ENCODE measurements at places on chromosomes 3 and 15. TPM values are rescaled to one million over a fixed set of nuclear protein-coding genes. Genes with fewer than 3 reads are reported as not detected.

DNA sequence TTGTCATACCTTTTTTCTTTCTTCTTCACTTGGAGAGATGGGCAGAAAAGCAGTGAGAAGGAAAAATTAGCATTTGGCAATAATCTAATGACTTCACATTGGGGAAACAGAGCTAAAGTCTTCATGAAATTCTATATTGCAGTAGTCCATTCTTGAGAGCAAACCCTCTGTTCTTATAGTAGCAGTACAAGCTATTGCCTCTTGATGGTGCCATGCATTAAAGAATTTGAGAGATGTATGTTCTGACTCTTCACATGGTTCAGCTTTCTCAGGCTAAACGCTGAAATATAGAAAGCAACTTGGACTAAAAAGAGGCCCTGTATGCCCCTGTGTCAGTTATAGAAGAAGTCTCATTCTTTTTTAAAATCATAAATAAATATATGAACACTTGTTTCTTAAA, 36.0 kb downstream of the PHLDB2 start:
- peak; percentile 65 for DNase-seq

GRCh38 chr3:76997733-76998132, 42.2 kb upstream of the ROBO2 start:
- no peak for DNase-seq

GRCh38 chr3:160225176-160226025, at the start of gene C3orf80:
Gene C3orf80 (plus strand): TSS chr3:160225422. CDS start chr3:160225636, 214 bp downstream.
- peak; percentile 66 for DNase-seq

- no peak for DNase-seq
Measured at GRCh38 chr3:44939581-44940036, 36.4 kb downstream of the ZDHHC3 start.

DNA sequence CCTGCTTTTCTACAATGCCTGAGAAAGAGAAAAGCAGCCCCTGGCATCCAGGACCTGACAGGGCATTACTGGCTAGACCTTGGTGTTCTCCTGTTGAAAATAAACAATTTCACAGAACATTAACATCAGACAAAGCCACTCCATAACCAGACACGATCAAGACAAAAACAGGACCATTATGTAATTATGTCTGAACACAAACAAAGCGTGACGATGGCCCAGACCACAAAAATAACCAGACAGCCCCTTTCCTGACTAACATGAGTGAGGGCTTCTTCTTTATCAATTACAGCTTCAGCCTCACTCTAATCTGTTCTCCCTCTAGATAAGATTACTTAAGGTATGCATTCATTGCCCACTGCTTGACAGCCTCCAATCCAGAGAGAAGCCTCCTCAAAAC, 172.7 kb upstream of the LMCD1 start:
- no peak for DNase-seq

GRCh38 chr3:142633073-142633472, 36.9 kb downstream of the PLS1 start:
- no peak for DNase-seq

DISP2 gene
- 0.39 TPM for polyA plus RNA-seq

ABTB1 gene
- polyA plus RNA-seq = 11.7 TPM

KIF7 gene
- 4.1 TPM for polyA plus RNA-seq

PLSCR2 gene
- polyA plus RNA-seq = not detected

TMEM207 gene
- not detected for polyA plus RNA-seq

Measured in A549 (cell line).